ENCODE measurements at places on chromosomes 5 and 9. TPM values are rescaled to one million over a fixed set of nuclear protein-coding genes. Genes with fewer than 3 reads are reported as not detected.

GRCh38 chr9:126293522-126293889, 33.1 kb upstream of the MVB12B start:
- DNase-seq = peak; percentile 7

DNA sequence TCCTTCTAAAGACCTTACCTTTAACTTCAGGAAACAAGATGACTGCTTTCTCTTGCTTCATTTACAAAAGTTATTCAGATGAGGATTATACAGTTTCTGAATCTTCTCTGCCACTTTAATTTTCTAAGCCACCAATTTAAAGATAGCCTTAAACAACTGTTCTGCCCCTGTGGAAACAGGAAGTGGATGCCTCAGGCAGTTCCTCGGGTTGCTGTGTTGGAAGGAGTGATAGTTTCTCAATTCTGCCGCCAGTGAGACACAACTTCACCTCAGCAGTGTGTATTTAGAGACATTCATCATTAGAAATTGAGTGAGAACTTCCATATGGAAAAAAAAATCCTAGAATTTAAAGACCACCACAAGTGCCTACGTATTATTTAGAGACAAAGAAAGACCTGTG, 475.1 kb upstream of the WWC1 start:
- no peak for DNase-seq

GRCh38 chr5:127313847-127314473, 23.4 kb downstream of the MEGF10 start:
- peak; percentile 55 for DNase-seq

- no peak for DNase-seq
These were observed 139.3 kb downstream of the LHFPL2 start for GRCh38 chr5:78509145-78509865.

Gene PLPPR1
- not detected for total RNA-seq

GRCh38 chr9:125142560-125143376, 560 bp downstream of the SCAI start:
- peak; percentile 57 for DNase-seq

Gene SPINK13
- total RNA-seq = not detected

DNA sequence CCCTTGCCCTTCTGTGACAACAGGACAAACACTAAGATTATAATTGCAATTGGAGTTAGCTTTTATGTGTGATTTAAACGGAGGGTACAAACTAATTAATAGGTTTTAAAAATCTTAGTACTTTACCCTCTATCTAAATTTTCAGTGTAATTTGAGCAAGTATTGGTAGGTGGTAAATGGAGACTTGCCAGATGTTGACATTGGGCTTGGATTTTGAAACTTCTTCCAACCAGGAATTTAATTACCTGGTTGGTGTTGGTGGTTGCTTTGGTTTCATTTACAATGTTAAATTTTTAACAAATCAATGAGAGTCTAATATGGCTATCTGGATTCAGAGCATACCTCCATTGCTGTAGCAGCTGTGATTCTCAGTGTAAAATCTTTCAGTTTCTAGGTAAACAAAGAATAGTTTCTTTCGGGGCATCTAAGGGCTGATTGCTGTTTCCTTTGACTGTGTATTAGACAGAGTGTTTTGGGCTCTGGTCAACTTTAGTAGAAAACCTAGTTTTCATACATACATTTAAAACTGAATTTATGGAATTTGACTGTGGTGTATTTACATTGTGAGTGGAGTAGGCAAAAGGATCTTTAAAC, 1.9 kb downstream of the DAPK1 start:
- DNase-seq = no peak

Gene RNF180
- not detected for total RNA-seq

GRCh38 chr5:79990205-79990597, 861 bp downstream of the MTX3 start:
- peak; percentile 11 for DNase-seq

- no peak for DNase-seq
These were observed 5.3 kb upstream of the ERAP2 start for GRCh38 chr5:96871027-96871399.

- DNase-seq = no peak
These were observed 69.8 kb downstream of the MYO10 start for GRCh38 chr5:16866273-16866672.

Gene IFNA13
- not detected for total RNA-seq

Gene TMC1
- not detected for total RNA-seq

GRCh38 chr9:87991151-87991870, 17.0 kb upstream of the CDK20 start:
- no peak for DNase-seq

Gene CCNB1
- total RNA-seq = 276 TPM

- DNase-seq = no peak
These were observed 12.9 kb upstream of the CDC42SE2 start for GRCh38 chr5:131250751-131251475.

GRCh38 chr9:99436616-99437015, 214.5 kb downstream of the SEC61B start:
- no peak for DNase-seq

- no peak for DNase-seq
These were observed 93.0 kb downstream of the SUSD1 start for GRCh38 chr9:112081918-112082729.

GRCh38 chr9:114591291-114591787, 3.8 kb downstream of the ATP6V1G1 start:
- DNase-seq = no peak

GRCh38 chr5:126002222-126002897, 420.8 kb upstream of the GRAMD2B start:
- no peak for DNase-seq

DNA sequence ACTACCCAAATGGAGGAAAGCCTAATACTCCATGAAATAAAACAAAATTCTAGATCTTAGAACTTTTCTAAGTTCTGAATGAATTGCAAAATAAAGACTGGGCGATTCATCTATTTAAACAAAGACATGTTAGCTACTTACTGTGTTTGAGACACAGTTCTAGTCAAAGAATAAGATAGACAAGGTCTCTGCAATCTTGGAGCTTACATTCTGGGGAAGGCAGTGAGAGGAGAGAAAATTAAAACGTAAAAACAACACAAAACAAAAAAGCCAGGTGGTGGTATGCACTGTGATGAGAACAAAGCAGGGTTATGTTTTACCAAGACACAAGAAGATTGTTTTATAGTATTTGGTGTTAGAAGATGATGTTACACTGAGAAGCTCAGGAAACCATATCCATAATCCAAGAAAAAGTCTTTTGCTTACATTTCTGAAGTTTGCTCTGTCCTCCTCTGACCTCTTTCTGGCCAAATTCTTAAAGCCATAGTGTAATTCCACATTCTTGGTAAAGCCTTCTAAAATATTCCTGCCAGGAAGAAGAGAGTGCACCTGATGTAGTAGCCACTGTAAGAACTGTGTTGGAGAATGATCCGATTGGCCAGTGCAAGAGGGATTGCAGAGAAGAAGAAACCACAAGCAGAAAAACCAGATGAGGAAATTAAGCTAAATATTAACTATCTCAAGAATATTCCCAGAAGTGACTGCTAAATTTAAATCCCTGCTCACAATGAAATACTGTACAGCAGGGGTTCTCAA, 218.4 kb downstream of the PCSK1 start:
- DNase-seq = no peak

- peak; percentile 3 for DNase-seq
These were observed 6.6 kb upstream of the ARSI start for GRCh38 chr5:150309101-150309885.

Gene EDIL3
- not detected for total RNA-seq

Gene ZNF454
- not detected for total RNA-seq

DNA sequence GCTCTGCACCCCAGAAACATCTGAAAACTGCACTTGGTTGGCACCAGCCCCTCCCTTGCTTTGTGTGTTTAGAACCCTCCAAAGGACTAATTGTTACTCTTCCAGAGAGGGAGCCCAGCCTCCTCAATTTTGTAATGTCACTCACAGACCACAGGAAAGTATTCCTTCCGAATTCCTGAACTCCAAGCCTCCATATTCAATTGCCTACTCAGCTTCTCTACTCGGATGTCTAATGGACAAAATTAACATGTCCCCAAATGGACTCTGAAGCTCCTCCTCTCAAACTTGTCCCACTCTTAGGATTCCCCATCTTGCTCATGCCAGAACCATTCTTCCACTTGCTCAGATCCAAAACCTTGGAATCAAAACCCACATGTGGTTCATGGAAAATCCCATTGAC, 3.9 kb upstream of the TMEM171 start:
- no peak for DNase-seq

GRCh38 chr5:119435436-119436132, 16.7 kb upstream of the HSD17B4 start:
- peak; percentile 80 for DNase-seq

- no peak for DNase-seq
These were observed 594.7 kb upstream of the WWC1 start for GRCh38 chr5:167696558-167697314.

Gene MPDZ
- total RNA-seq = not detected

- DNase-seq = no peak
These were observed 20.7 kb downstream of the COL5A1 start for GRCh38 chr9:134662143-134662876.

DNA sequence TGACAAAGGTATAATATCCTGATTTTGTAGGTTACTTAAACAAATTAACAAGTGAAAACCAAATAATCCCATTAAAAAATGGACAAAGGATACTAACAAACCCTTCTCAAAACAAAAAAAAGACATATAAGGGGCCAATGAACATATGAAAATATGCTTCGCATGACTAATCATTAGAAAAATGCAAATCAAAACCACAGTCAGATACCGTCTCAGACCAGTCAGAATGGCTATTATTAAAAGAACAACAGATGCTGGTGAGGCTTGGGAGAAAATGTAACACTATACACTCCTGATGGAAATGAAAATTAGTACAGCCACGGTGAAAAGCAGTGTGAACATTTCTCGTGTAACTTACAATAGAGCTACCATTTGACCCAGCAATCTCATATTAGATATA, 1542.2 kb upstream of the CDH9 start:
- no peak for DNase-seq

- DNase-seq = peak; percentile 48
These were observed 114.5 kb upstream of the LMX1B start for GRCh38 chr9:126499005-126499910.

Gene PLAA
- total RNA-seq = 33.5 TPM

- DNase-seq = no peak
These were observed 144.8 kb downstream of the GADD45G start for GRCh38 chr9:89749500-89750116.

Gene PCDHGA5
- 4.9 TPM for total RNA-seq

DNA sequence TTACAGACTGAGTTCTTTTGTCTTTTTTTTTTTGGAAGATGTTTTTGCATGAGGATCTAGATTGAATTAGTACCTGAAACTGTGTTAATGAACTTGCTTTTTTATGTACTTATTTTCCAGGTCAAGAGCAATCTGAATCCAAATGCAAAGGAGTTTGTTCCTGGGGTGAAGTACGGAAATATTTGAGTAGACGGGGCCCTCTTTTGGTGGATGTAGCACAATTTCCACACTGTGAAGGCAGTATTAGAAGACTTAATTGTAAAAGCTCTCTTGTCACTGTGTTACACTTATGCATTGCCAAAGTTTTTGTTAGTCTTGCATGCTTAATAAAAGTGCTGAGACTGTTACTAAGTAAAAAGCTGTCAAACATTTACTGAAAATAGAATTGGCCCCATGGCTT, 14.5 kb downstream of the SLC23A1 start:
- peak; percentile 27 for DNase-seq

DNA sequence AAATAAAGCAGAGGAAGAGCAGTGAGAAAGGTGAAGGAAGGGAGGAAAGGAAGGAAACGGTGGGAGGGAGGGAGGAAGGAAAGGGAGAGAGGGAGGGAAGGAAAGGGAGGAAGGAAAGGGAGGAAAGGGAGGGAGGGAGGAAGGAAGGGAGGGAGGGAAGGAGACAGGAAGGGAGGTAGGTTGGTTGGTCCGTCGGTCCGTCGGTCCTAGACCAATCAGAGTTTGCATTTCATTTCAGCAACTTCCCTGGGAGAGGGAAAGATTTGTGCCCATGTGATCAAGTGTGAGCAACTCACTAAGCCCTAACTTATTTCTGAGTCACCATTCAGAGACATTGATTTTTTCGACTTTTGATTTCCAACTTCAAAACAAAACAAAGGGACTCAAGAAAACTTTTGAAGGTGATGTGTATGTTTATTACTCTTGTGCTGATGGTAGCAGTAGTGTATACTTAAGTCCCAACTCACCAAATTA, 18.8 kb downstream of the NANS start:
- no peak for DNase-seq

Gene OTP
- total RNA-seq = not detected

DNA sequence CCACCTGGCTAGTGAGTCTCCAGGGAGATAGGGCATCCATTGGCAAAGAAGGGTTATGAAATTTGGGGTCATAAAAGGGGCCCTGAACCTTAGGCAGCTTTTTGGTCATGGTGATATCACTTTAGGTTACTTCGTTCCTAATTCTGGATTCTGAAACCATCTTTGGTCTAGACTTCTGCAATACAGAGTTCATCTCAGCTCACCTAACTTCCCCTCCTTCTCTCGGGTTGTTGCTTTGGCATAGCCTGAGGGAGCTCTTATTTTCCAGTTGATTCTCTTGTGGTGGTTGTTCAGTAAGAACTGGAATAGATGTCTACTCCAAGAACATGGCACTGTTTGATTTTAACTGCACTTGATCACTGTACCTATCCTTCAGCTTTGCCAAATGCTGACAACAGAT, 148.9 kb upstream of the RUSC2 start:
- DNase-seq = no peak

DNA sequence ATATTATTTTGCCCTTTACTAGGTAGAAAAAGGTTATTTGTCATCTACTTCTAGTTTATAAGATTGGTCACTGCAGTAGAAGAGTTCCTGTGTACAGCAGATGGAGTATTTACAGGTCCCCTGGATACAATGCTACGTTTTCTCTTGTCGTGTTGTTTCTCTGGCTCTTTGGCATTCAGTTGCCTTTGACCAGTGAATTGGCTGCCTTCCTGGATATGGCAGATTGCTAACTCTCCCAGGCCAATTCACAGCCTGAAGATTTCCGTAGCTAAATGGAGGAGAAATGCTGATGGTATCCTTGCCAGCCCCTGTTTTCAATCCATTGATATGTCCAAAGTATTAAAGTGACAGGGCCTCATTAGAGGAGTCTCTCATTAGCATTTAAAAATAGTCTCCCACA, 32.5 kb upstream of the GNAQ start:
- DNase-seq = no peak

DNA sequence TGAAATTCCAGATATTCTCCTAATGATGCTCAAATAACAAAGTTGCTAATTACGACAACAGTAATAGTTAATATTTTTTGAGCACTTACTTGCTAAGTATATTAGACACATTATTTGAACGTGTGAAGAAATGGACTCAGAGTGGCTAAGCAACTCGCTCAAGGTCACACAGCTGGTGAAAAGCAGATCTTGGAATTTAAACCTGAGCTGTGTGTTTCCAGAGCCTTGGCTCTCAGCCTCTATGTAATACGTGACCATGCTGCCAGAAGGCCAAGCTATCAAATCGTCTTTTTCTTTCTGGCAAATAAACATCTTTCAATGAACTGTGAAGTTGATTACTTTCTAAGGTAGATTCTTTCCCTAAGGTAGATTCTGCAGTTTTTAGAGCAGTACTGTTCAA, 61.6 kb downstream of the KCTD16 start:
- no peak for DNase-seq

Gene KIF24
- total RNA-seq = 13.9 TPM

Gene ROR2
- 0.17 TPM for total RNA-seq
